ENCODE measurements at places on chromosomes 1 and 21. TPM values are rescaled to one million over a fixed set of nuclear protein-coding genes. Genes with fewer than 3 reads are reported as not detected.
A peak's percentile ranks its signal among the peaks of the same experiment; 100 is the strongest.

Gene IQCC
- total RNA-seq, result 3.3 TPM

Gene SMYD3
- total RNA-seq, result 32.2 TPM

Gene SHISAL2A
- total RNA-seq, result not detected

Gene SLC6A17
- total RNA-seq, result 16.7 TPM

Gene ACOT11
- total RNA-seq, result 1.2 TPM

Gene DNAH14
- total RNA-seq, result 37.5 TPM

Gene CACNA1S
- under 0.01 TPM for total RNA-seq

Gene TCP10L
- total RNA-seq, result 2.0 TPM

- no peak for DNase-seq
Observed at GRCh38 chr1:167342846-167343245, 122.2 kb downstream of the POU2F1 start.

GRCh38 chr1:172948457-172948856 is 102.3 kb downstream of the TNFSF18 start:
- DNase-seq, result no peak

- no peak for DNase-seq
Observed at GRCh38 chr1:12003762-12004161, 15.5 kb upstream of the MIIP start.

DNA sequence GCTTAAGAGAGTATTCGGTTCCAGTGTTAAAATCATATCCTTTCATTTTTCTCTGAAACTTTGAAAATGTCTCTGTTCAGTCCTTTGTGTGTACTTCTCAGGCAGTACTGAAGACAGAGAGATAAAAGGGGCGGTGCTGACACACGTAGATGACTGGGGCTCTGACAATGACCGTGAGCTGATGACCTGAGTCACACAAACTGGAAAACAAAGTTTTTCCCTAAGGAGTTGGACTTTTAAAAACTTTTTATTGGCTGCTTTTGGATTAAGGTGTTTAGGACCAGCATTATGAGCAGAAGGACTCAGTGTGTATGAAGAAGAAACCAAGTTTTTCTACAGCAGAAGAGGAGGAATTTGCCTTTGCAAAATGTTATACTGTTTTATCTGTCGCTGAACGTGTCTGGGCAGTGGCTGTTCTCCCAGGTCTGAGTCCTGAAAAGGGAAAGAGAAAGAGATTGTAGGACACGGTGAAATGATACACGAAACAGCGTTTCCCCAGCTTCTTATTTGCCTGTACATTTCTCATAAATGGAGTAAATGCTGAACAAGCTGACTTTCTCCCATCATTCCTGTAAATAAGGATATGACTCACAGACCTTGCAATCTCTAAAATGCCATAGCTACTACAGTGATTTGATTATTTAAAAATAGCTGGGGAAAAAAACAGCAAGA is 51.5 kb downstream of the MAP3K7CL start:
- DNase-seq, result peak; percentile 16

DNA sequence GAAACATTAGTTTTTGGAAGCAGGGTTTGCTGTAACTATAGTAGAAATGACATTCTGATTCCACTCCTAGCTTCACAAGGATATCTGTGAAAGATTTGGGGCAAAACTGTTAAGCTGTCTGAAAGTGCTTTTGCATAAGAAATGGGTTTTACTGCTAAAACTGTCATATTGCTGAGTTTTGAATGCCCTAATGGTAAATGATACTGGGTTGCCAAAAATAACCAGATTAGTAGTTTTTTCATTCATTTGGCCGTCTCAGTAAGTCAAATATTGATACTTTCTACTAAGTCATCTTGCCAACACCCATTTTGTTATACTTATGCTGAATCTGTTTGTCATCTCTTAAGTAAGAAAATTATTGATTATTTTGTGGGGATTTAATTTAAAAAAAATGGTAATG is 399 bp upstream of the PTPRC start:
- no peak for DNase-seq

GRCh38 chr1:178196631-178197030 is 102.7 kb downstream of the RASAL2 start:
- no peak for DNase-seq

- DNase-seq, result no peak
Observed at GRCh38 chr1:51644533-51645197, 27.8 kb downstream of the OSBPL9 start.

- no peak for DNase-seq
Observed at GRCh38 chr1:157277281-157277680, 139.1 kb upstream of the ETV3 start.

Data from frontal cortex (tissue), 4 donors.